Endodermal cell (in vitro differentiated cells): ENCODE measurements at places on chromosomes 1 and 21. TPM values are rescaled to one million over a fixed set of nuclear protein-coding genes. Genes with fewer than 3 reads are reported as not detected.

The OR2T2 gene
- total RNA-seq = not detected in 3 replicates

DNA sequence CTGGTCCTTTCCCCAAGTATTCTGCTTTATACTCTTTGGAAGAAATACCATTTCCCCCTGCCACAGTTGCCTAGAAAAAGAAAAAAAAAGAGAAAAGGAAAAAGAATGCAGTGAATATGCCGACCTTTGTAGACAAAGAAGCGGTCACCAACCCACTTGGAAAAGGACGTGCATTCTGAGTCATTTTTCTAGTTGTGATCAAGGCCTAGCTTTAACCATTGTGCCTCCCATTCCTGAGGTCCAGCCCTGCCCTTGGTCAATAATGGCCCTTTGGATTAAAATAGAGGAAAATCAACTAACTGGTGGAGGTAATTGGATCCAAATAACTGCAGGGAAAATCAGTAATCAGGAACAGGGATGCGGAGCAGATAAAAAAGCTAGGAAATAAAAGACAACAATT lies 24.8 kb downstream of the S1PR1 start:
- DNase-seq = no peak

GRCh38 chr1:78519446-78519845 lies 28.7 kb downstream of the PTGFR start:
- DNase-seq = no peak

DNA sequence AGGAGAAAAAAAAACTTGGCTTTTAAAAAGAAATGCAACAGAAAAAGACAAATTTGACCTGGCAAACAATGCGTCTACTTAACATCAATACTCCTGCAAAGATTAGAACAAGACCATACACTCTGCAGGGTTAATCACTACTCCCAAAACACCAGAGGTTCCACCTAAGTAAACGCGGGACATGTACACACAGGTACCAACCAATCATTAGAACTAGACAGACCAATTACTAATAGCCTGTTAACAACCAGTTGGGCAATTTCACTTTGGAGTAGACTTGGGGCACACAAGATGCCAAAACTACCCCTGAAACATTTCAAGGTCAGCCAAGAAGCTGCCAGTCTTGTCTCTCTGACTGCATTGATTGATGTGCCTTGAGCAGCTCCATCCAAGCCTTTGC lies 125.8 kb downstream of the RRAGC start:
- DNase-seq = no peak

DNA sequence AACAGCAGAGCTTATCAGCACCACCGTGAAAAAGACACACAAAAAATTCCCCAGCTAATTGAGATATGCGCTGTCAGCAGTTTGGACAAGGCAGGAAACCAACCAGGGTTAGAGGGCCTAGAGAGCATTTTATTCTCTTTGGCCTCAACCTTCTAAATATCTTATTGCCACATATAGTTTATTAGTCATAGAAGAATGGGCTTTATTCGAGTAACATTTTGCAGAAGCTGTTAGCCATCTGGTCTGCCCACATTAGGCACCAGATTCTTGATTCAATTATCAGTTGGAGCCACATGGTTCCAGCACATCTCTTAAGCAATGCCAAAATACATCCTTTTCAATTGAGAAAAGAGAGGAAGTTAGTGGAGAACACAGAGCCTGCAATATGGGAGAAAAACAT lies 109.9 kb upstream of the CXADR start:
- DNase-seq = no peak

DNA sequence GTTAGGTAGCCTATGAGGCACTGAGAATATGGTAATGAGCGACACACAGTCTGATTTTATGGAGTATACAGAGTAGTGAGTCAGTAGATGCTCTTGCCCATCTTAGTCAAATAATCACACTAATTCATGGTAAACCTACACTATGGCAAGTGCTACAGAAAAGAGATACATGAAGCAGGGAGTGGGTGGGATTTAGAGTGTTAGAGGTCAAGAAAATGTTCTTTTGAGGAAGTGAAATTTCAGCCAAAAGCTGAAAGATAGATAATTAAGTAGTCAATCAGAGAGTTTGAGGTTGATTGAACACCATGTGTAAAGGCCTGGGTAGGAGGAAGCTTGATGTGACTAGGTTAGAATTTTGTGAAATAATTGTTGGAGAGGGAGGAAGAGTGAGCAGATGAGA lies 14.7 kb downstream of the MDM4 start:
- no peak for DNase-seq

DNA sequence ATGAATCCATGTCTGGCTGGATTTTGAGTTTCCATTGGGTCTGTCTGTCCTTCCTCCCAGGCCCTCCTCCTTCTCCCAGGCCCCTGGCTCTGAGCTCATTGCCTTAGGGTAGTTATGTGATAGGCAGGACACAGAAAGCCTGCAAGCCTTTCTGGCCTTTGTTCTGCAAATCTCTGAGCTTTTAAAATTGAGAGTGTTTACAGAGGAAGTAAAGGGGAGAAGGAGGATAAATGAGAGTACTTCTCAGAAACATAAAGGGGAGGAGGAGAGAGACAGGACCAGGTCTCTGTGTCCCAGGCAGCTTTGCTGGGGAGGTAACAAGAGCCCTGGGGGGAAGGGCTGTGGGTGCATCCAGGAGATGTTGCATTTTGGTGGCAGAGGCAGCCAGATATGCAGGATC lies 126.7 kb downstream of the FOXD2 start:
- DNase-seq = peak; percentile 55

DNA sequence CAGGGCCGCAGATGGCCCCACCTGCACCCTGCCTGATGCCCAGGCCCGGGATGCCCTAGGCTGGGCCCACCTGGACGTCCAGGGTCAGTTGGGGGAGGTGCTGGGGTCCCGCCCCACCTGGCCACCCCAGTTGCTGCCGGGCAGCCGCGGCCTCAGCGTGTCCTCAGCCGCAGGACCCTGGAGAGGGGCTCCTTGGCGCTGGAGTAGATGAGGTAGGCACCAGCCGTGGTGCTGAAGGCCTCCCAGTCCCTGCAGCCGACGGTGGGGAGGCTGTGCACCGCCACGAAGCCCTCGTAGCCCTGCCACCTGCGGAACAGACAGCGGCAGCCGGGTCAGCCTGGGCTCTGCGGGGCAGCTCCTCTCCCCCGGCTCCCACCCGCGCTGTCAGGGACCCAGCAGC lies 40.4 kb downstream of the KRTAP10-1 start:
- no peak for DNase-seq

DNA sequence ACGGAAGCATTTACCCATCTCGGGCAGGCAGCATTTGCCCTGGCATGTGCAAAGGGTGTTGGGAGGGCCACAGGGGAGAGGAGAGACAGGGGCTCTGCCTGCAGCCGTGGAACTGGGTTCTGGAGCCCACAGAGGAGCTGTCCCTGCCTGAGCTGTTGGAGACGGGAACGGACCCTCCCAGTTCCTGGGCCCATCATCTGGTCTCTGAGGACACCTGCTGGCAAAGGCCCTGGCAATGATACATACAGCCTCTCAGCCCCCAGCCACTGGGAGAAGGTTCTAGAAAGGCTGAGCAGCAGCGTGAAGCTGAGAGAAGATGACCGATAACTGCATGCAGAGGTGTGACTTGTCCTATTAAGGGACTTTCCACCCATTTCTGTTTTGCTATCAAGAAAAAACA lies 31.4 kb downstream of the FAAP20 start:
- DNase-seq = no peak

The TEKT2 gene
- total RNA-seq = 5.3 and 5.6 TPM in 2 replicates

DNA sequence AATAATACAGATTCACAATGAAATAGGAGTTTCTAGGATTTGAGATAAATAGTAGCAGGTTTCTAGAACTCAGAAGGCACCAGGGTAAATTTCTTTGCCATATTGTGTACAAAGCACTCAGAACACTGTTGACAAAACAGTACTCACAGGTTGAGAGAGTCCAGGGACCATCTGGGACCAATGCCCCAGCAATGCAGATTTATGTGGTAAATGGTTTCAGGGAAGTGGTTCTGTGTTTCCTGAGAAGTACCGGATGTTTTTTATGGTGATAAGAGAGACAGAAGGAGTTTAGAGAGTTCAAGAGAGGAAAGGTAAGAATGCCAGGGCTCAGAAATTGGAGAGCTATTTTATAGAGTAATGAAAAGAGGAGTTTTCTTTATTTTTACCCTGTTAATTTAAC lies 29.6 kb upstream of the DIPK1A start:
- no peak for DNase-seq

The FMN2 gene
- total RNA-seq = 20.6 and 26.9 TPM in 2 replicates

GRCh38 chr1:6928106-6928885 lies 143.0 kb downstream of the CAMTA1 start:
- DNase-seq = peak; percentile 24

The CEPT1 gene
- 28.0 to 38.0 TPM (median 32.5 TPM) in 3 replicates for total RNA-seq
